Right lobe of liver (tissue), 6 donors: ENCODE measurements at places on chromosomes 5 and 9. TPM values are rescaled to one million over a fixed set of nuclear protein-coding genes. Genes with fewer than 3 reads are reported as not detected.

The PCDHGA9 gene
- 1.2 TPM for total RNA-seq

- no peak overlapping the region for H3K27ac ChIP-seq
- peaks cover 3% of the 10 kb centered on the region for H3K36me3 ChIP-seq
- no peaks in the 10 kb centered on the region for H3K4me1 ChIP-seq
Measured at GRCh38 chr9:127498298-127498697, 47.0 kb downstream of the LRSAM1 start.

DNA sequence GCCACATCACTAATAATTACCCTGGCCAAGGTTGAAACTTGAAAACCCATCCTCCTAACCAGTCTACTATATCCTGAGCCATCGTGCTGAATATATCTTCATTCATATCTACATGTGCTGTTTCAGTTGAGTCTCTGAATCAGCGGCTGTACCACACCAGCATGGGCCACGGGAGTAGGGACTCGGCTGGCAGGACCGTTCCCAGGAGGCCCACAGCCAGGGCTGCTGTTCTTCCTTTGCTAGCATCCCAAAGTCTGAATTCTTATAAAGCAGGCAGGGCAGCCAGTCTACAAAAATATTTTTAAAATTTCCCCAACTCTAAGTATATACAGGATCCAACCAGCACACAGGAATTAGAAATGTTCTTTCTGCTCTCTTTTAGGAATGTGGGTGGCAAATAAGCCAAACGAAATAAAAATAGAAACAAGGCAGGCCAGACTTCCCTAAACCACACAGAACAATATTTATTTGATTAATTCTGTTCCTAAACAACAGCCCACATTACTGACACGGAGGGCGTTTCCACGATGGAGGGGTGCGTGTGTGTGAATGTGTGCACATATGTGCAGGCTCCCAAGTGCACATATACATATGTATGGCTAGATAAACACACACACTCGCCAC, 42.8 kb upstream of the EQTN start:
- DNase-seq = no peak
- no peaks in the 10 kb centered on the region for H3K27me3 ChIP-seq
- H3K27ac ChIP-seq = no peak overlapping the region
- no peaks in the 10 kb centered on the region for H3K36me3 ChIP-seq
- no peak overlapping the region for H3K4me3 ChIP-seq
- H3K4me1 ChIP-seq = no peaks in the 10 kb centered on the region

DNA sequence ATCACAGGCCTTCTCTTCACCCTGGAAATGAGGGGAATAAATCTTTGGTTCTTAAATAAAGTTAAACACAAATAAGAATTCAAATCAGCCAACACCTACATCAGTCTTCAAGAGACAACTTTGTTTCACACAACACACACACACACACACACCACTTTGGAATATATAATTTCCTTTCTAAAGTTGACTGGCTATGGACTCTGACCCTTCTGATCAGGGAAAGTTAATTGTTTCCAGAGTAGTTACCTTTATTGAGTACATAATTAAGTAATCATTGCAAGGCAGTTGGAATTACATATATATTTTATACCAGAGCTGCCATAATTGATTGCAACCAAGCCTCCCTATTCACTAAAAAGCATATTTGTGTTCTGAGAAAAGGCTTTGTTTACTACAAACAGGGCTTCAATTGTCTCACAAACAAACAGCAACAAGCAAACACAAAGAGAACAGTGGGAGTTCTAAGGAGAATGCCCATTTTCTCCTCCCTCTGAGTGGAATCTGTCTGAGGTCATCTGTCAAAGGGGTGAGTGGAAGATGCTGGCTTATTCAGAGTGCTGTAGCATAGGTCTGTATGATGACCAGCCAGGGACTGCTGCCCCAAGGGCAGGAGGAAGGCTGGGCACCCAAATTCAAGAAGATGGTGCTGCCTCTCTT, 136.6 kb downstream of the SEMA6A start:
- H3K27ac ChIP-seq = no peak overlapping the region
- no peaks in the 10 kb centered on the region for H3K4me1 ChIP-seq
- no peaks in the 10 kb centered on the region for H3K27me3 ChIP-seq
- H3K4me3 ChIP-seq = no peak overlapping the region
- DNase-seq = no peak
- H3K36me3 ChIP-seq = no peaks in the 10 kb centered on the region

DNA sequence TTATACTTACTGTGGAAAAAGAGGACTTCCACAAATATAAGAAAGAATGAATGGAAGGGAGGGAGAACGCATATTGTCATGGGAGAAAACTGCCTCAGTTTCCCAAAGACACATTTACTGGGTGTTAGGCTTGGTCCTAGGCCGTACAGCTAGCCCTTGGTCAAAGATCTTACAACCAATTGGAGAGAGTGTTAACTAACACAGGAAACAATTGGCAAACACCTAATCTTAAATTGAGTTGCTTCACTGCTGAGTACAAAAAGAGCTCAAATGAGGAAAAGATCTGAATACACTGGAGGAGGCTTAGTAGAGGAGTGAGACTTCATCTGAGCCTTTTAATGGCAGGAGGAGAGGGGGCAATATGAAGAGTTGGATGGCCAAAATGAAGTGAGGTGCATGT, 161.7 kb downstream of the GLIS3 start:
- no peaks in the 10 kb centered on the region for H3K4me1 ChIP-seq
- no peaks in the 10 kb centered on the region for H3K27me3 ChIP-seq
- no peaks in the 10 kb centered on the region for H3K36me3 ChIP-seq
- no peak overlapping the region for H3K27ac ChIP-seq
- no peak for DNase-seq

DNA sequence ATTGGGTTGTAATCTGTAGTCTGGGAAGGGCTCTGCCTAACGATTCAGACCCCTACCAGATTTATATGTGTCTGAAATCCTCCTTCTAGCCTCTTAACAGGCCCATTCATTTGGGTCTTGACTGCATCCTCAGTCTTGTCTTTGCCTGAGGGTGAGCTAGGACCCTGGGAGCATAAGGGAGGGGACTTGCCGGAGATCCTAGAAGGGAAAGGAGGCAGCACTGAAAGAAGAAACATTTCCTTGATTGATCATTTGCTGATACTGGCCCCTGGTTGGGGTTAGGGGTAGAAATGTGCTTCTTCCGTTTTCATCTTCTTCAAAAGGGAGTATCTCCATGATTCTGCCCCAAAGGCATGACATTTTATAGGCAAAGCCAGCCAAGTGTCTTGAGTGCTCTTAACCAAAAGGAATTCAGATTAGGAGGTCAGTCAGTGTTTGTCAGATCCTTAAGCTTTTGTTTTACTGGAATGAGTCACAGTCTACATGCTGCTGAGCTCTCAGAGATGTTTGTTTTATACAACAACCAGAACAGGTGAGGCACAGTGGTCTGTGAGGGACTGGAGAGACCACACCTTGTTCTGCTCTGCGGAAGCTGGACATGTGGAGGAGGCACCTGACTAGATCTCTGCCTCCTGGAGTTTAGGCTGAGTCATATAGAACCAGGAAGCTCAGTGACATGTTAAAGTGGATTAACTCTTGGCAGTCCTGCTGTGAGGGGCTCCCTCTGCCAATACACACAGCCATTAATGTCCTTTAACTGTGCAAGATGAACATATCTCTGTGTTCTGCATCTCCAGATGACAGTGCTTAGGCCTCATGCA, 37.7 kb downstream of the PCDHAC2 start:
- no peaks in the 10 kb centered on the region for H3K27me3 ChIP-seq
- H3K4me1 ChIP-seq = no peaks in the 10 kb centered on the region
- H3K27ac ChIP-seq = no peak overlapping the region
- no peak overlapping the region for H3K4me3 ChIP-seq
- H3K36me3 ChIP-seq = no peaks in the 10 kb centered on the region
- DNase-seq = no peak

The MOB3B gene
- 2.4 TPM for total RNA-seq

DNA sequence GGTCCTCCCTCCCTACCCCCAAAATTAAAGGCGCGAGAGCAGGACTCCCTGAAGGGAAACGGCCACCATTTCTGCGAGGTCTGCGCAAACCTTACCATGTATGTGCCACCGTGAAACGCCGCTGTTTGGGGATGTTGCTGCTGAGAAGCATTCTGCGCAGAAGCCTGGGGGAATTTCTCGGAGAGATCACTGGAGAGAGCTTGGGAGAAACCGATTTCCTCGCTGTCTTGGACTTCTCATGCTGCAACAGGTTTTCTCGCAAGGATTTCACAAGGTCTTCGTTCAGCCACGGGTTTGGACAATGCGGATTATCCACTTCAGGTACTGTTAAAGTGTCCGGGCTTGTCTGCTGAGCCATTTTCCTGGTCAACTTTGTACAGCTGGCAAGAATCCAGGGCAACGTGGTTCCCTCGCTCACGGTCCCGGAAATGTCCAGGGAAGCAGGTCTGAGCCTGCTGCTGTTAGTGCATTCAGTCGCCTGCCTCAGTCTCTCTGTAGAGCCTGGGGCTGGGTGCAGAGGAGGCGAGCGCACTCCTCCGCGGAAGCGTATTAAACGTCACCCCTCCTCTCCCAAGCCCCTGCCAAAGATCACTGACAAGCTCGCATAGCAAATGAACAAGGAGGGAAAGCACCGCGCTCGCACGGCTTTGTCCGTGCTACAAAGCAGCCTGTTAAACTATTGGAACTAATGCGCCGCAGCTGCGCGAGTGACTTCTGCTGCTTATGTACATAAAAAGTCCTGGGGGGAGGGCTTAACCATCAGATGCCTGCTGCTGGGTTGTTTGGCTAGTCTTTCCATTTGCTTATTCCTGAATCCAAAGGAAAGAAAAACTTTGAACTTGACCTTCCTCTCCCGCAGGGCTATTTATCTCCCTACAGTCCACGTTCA, 125.1 kb downstream of the PDE4D start:
- DNase-seq = peak; percentile 81
- no peaks in the 10 kb centered on the region for H3K36me3 ChIP-seq
- H3K27ac ChIP-seq = peak overlapping the region; percentile 68
- peak overlapping the region; percentile 53 for H3K4me3 ChIP-seq
- no peaks in the 10 kb centered on the region for H3K4me1 ChIP-seq

GRCh38 chr9:127399736-127400269, 2.8 kb downstream of the SLC2A8 start:
- no peaks in the 10 kb centered on the region for H3K27me3 ChIP-seq
- DNase-seq = no peak
- H3K4me3 ChIP-seq = no peak overlapping the region
- no peaks in the 10 kb centered on the region for H3K4me1 ChIP-seq
